ENCODE measurements at places on chromosomes 2 and 18.

GRCh38 chr2:175461839-175462238, 280.3 kb upstream of the ATP5MC3 start:
- no peak for DNase-seq

DNA sequence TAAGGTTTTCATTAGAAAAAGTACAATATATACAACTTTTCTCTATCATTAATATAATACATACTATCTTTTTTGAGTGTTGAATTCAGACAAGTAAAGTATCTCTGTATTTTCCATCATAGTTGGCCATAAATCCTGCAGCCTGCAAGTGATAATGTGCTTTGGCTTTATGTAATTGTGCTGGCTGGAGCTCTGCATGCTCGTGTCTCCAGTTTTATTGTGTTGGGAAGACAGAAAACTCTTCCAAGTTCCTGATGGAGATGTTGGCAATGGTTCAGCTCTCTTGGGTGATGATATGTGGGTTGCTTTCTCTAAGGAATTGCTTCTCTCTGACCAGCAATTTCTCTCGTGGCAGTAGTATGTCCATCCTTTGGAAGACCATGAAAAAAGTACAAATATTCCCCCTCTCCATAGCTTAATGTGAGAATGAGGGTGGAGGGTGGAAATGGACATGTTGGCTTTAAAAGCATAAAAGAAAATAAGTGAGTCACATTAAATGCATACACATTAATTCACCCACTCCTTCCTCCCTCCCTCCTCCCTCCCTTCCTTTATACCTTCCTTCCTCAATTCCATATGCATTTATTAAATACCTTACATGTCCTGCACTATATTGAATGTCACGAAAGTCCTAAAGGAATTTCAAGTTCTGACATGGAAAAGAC, 344.2 kb downstream of the MTX2 start:
- no peak for DNase-seq

DNA sequence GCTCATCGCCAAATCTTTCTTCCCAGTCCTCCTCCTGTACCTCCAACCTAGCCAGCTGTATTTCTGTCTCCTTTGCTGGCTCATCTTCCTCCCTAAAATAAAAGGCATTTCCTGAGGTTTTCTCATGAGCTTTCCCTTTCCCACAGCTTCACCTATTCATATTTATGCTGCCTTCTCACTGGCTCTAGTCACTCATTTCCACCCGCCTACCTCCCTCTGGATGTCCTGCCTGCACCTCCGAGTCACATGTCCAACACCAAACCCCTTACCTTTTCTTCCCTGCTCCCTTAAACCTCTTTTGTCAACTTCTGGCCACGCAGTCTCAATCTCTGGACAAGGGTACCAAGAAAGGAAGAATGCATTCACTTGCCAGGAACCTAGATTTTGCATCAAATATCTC, 2.8 kb downstream of the EIF2AK3 start:
- no peak for DNase-seq

GRCh38 chr2:85255813-85256594, 71.8 kb downstream of the TGOLN2 start:
- DNase-seq, result peak; percentile 93

DNA sequence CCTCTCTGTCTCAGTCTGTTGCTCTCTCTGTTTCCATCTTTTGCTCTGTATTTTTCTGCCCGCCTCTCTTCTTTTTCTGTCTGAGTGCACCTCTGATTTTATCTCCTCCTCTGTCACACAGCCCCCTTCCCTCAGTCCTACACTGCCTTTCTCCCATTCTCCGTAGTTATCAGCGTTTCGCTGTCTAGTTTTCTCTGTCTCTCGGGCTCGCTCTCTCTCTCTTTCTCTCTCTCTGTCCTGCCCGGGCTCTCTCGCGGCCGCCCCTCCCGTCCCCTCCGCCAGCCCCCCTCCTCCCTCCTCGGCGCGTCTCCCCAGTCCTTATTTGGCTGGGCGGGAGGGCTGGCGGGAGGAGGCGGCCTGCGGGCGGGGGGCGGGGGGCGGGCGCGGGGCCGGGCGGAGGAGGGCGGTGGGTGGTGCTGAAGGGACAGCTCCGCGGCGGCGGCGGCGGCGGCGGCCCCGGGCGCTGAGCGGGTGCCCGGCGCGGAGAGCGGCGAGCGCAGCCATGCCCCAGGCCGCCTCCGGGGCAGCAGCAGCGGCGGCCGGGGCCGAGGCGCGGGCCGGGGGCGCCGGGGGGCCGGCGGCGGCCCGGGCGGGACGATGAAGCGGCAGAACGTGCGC, at the start of gene KCNK3:
TSS of gene KCNK3 (plus strand) at position 444 of the 618 bp plus-strand sequence. CDS start at position 598, 154 bp downstream.
- peak; percentile 89 for DNase-seq

GRCh38 chr18:72316497-72316896, 227.6 kb downstream of the CBLN2 start:
- DNase-seq, result no peak

- DNase-seq, result no peak
Measured at GRCh38 chr2:31065356-31065755, 72.9 kb downstream of the GALNT14 start.

GRCh38 chr18:13618760-13619438, 107.5 kb downstream of the FAM210A start:
- no peak for DNase-seq

- no peak for DNase-seq
Measured at GRCh38 chr2:100239486-100240210, 82.7 kb downstream of the LONRF2 start.

DNA sequence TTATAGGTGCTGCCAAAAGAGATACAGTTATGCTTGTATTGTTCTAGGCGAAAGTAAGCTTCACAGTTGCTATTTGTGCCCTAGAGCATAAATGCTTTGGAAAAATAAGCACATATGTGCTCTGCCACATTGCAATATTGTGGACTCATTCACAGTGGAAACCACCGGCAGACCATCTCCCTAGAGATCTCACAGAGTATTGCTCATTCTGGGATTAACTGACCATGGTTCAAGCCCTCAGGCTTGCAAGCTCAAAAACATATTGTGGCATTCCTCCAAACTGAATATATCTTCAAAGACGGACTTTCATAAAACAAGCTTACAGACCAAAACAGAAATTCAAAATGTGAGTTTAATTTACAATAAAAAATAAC, 158.2 kb upstream of the CCDC150 start:
- no peak for DNase-seq

DNA sequence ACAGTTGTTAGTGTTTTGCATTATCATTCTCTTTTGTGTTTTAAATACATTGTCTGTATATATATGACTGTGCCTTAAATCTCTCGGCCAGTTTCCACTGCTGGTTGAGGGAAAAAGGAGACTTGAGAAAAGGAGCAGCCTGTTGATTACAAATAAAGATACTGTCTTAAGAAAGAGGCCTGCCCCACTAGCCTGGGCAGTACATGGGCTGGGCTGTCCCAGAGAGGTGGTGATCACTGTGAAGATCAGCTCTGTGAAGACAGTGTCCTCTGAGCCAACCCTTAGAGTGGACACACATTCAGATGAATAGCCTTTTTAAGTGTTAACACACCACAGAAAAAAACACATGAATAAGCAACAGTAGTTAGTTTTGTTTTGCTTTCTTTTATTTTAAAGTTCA, 10.0 kb upstream of the OTX1 start:
- no peak for DNase-seq

DNA sequence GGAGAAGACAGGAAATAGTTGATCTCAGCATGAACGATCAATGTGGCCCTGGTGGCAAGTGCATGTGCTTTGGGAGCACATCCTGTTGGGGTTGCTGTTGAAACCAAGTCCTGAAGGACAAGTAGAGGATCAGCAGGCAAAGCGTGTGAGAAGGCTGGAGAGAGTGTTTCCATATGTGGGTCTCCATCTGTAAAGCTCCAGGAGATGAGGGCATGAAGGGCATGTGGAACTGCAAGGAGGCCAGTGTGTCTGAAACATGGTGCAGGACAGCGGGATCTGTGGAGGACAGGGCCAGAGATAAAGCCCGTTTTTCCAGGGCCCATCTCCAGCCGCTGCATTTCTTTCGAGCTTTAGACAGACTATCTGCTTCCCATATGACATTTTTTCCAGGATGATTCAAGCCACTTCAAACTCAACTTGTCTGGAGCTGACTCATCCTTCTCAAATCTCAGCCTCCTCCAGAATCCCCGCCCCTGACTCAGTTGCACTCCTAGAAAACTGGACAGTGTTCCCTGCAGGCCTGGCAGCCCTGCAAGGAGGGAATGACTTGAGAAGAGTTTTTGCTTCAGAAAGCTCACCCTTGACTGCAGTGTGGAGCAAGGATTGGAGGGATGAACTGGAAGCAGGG, 226.1 kb downstream of the VAPA start:
- DNase-seq, result no peak

GRCh38 chr2:181655519-181655918, 1.4 kb downstream of the CERKL start:
- no peak for DNase-seq

GRCh38 chr2:61750624-61751023, 103.2 kb downstream of the FAM161A start:
- no peak for DNase-seq

DNA sequence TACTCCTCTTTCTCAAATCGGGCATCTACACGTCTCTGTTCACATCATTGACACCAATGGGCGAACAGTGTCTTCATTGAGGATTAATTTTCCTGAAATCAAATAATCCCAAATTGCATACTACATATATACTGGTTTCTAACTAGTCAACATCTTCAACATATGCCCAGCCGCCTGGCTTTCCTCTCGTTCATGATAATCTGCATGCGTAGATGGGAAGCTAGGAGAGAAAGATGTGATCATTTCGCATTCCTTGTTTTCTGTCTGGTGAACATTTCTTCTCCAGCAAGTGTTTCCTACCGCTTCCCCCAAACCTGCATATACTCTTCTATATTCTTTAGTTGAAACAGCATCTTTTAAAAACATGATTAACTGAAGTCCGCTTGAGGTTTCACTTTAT, 7.4 kb downstream of the TWIST2 start:
- DNase-seq, result no peak

GRCh38 chr2:171009386-171009785, 80.3 kb downstream of the GORASP2 start:
- DNase-seq, result no peak

DNA sequence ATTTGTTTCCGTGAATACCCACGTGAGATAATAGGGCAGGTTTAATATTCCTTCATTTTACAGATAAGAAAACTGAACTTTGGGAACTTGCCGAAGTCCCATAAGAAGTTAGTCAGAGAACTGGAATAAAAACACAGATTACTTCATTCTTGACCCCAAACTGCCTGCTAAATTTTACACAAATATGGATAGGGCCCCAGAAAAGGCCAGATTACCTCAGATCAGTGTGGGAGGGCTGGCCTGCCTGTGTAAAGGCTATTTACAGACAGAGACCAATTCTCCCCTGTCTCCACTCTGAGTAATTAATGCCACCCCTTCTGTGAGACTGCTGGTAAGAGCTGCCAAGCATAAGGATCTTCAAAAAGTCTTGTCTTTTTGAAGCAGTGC, 139.2 kb downstream of the MGAT5 start:
- DNase-seq, result no peak

GRCh38 chr18:1438967-1439366, 534.3 kb downstream of the ADCYAP1 start:
- no peak for DNase-seq

GRCh38 chr18:26159353-26159752, 25.7 kb downstream of the PSMA8 start:
- DNase-seq, result no peak

DNA sequence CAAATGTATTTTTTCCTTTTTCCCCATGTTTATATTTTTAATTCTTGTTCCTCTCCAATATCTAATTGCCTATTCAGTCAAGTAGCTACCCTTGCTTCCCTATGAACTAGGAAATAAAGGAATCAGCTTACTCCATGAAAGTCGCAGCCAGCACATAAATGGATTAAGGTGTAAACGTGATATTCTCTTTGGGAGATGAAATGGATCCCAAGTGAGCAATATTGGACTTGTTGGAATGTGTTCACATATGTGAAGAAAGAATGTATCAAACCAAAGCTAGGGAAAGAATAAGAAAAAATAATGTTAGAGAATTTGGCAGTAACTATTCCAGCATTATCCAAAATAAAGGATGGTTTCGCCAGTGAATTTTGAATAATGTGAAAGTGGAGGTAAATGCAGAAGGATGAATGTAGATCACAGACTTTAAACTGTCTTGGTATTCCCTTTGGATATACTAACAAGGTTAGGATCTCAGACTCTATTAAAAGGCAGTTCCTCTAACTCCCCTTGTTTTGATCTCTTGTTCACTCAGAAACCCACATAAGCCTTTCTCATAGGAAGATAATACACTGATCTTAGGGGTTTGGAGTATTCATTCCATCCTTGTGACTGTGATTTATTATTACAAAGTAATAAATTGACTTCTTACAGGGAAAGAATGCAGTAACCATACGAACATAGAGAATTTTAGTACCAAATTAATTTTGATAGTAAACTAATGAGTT, 208.1 kb downstream of the BABAM2 start:
- no peak for DNase-seq

GRCh38 chr2:203649176-203649814, 57.1 kb upstream of the CD28 start:
- no peak for DNase-seq

DNA sequence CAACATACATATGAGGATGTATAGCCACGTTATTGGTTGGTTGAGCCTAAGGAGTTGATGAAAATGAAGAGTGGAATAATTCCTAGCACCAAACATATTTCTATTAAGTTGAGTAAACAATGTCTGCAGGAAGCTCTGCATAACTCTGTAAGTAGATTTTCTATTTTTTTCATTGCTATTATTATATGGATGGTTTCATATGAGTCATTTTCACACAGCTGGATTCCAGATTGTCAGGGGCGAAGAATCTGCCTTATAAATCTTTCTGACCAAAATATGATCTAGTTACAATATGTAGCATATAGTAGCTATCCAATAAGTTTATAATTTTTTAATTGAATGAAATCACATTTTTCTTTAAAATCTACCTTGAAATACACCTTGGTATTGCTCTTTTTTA, 468.0 kb upstream of the PKDCC start:
- no peak for DNase-seq

DNA sequence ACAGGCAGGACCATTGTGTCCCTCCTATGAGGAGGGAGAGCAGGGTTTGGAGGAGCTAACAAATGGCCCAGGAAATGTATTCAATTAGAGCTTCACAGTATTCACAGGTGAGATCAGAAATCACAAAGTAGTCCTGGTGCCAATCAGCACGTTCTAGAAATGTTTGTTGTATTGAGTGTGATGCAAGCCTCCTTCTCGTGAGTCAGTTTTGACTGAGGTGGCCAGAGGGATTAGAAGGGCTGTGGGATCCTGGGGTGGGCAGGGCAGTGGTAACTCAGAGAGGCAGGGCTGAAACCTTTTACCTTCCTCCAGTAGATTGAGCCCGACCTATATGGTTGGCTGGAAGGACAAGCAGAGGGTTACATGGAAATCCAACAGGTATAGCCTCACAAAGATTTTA, 95.0 kb downstream of the BOD1L2 start:
- no peak for DNase-seq

DNA sequence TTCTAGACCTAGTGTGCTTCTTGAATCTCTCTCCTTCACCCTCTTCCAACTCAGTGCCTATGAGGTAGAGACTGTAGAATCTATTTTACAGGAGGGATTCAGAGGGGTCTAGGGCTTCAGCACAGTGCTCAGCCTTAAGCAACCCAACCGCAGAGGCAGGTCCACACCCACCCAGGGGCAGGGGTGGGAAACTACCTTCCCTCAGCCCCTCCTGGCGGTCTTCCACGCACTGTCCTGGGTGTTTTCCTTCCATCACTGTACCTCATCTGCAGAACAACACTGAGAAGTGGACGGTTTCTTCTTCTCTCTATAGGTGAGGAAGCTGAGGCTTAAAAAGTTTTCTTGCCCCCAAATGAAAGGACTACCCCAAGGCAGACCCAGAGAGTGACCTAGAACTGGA, 222.3 kb downstream of the ALK start:
- DNase-seq, result no peak

- no peak for DNase-seq
Measured at GRCh38 chr18:52334896-52335295, 5.1 kb upstream of the DCC start.

GRCh38 chr2:159427048-159427447, 140.5 kb upstream of the WDSUB1 start:
- DNase-seq, result no peak
